Liver (tissue), 10 donors: ENCODE measurements at places on chromosomes 6 and 20. TPM values are rescaled to one million over a fixed set of nuclear protein-coding genes. Genes with fewer than 3 reads are reported as not detected.

Gene GSTA1
- 247 TPM for polyA plus RNA-seq

Gene FOXQ1
- polyA plus RNA-seq, result 0.28 TPM

Gene GNMT
- 163 TPM for polyA plus RNA-seq

Gene DLL1
- polyA plus RNA-seq, result 1.5 TPM

Gene HLA-DQA1
- polyA plus RNA-seq, result 2.1 TPM

Gene PSORS1C1
- polyA plus RNA-seq, result not detected

Gene DNAH8
- polyA plus RNA-seq, result not detected

Gene TFAP2D
- not detected for polyA plus RNA-seq

Gene VNN1
- polyA plus RNA-seq, result 54.9 TPM

Gene HLA-DRB1
- 35.7 TPM for polyA plus RNA-seq

Gene USP49
- 0.33 TPM for polyA plus RNA-seq

Gene PACRG
- 3.8 TPM for polyA plus RNA-seq

Gene DBNDD2
- 2.2 TPM for polyA plus RNA-seq

Gene AKAP12
- polyA plus RNA-seq, result 9.2 TPM

Gene BCAS4
- 0.47 TPM for polyA plus RNA-seq

Gene PRRT1
- polyA plus RNA-seq, result 0.19 TPM

Gene VSX1
- polyA plus RNA-seq, result not detected

Gene KHDC1
- polyA plus RNA-seq, result not detected

Gene PTCRA
- 0.63 TPM for polyA plus RNA-seq

Gene PRL
- polyA plus RNA-seq, result not detected

Gene MAPK13
- 1.9 TPM for polyA plus RNA-seq

Gene CRIP3
- 9.5 TPM for polyA plus RNA-seq

Gene CLVS2
- not detected for polyA plus RNA-seq

Gene RIPOR2
- 2.3 TPM for polyA plus RNA-seq

Gene UBR2
- polyA plus RNA-seq, result 6.3 TPM

Gene RCAN2
- polyA plus RNA-seq, result 2.1 TPM

Gene TENT5A
- polyA plus RNA-seq, result 9.6 TPM

Gene SLC17A9
- 56.0 TPM for polyA plus RNA-seq

Gene MUC22
- not detected for polyA plus RNA-seq

Gene RIMS1
- polyA plus RNA-seq, result not detected

Gene ENPP3
- polyA plus RNA-seq, result 0.51 TPM

Gene BICRAL
- 1.7 TPM for polyA plus RNA-seq

Gene PRR18
- 0.98 TPM for polyA plus RNA-seq

Gene SLC44A4
- polyA plus RNA-seq, result 0.13 TPM

Gene LAMP5
- not detected for polyA plus RNA-seq

Gene ULBP1
- polyA plus RNA-seq, result not detected

Gene RIPPLY2
- not detected for polyA plus RNA-seq

Gene HSPA12B
- polyA plus RNA-seq, result 0.72 TPM

Gene PI3
- polyA plus RNA-seq, result not detected

Gene CYP21A2
- polyA plus RNA-seq, result 6.9 TPM

Gene POU3F2
- polyA plus RNA-seq, result not detected

Gene TRIM40
- not detected for polyA plus RNA-seq

Gene KIF25
- polyA plus RNA-seq, result 0.05 TPM

Gene MUC21
- polyA plus RNA-seq, result not detected

Gene CGAS
- 0.47 TPM for polyA plus RNA-seq

Gene NRN1
- 2.9 TPM for polyA plus RNA-seq

Gene C6orf15
- not detected for polyA plus RNA-seq

Gene FOXS1
- polyA plus RNA-seq, result 0.31 TPM
